Stimulated activated CD8-positive, alpha-beta memory T cell treated with anti-CD3 and anti-CD28 coated beads, Interleukin-2, amount 100 ng/mL, for 1 hour (primary cell): ENCODE measurements at places on chromosomes 7 and 10.

DNA sequence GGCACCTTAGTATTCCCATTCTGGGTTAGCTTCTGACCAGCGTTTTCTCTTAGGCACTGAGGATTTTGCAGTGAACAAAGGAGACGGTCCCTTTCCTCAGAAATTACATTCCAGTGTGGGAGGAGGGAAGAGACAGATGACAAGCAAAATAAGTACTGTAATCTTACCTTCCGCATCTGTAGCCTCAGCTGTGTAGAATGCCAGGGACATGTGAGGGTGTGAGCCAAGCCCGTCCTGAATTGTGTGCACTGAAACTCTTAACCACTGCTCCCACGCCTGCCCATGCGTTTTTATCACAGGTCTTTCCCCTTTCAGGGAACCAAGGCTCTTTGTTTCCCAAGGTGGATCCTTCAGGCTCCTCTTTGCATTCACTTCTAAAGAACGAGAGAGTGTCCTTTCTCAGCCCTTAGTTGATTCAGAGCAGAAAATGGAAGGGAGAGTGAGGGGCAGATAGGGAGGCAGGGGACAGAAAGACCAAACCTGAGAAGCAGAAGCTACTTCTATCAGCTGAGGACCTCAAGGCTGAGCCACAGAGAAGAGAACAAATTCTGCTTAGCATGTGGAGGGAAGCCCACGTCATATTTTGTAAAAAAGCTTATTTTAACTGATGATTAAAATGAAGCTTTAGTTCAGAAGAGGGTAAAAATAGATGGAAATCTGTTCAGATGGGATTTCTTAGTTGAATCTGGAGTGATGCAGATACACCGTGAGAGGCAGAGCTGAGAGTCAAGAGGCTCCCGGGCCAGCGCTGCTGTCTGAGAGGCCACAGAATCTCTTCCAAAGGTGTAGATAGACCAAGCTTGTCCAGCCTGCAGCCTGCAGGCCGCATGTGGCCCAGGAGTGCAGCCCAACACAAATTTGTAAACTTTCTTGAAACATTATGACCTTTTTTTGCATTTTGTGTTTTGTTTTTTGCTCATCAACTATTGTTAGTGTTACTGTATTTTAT lies 122.5 kb downstream of the CCNY start:
- DNase-seq = no peak

DNA sequence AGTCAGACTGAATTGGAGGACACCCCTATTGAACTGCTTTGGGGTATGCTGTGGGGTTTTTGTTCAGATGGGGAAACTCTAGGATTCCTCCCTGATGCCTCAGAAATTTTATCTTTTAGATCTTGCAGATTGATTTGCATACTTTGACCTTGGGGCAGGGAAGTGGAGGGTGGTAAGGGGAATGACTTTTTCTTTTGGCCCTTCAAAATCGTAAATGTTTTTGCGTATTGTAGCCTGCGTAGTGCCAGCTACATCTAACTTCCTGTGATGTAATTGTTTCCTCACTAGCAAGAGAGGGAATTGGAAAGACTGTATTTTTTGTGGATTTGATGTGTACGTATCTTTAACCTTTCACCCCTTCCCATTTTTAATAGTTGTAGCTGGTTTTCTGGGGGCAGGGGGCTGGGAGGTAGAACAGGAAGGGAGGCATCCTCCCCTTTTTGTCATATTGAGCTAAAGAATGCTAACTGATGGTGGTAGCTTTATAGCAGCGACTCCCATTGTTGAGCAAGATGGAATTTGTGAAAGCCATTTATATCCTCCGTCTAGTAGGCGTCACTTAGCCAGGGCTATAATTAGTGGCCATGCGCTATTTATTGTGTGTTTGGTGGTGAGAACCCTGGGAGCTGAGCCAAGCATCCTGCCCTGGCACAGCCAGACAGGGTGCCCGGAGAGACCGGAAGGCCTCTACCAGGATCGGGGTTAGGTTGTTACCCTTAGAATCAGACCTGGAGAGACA lies 11.3 kb downstream of the DUSP5 start:
- DNase-seq = no peak

DNA sequence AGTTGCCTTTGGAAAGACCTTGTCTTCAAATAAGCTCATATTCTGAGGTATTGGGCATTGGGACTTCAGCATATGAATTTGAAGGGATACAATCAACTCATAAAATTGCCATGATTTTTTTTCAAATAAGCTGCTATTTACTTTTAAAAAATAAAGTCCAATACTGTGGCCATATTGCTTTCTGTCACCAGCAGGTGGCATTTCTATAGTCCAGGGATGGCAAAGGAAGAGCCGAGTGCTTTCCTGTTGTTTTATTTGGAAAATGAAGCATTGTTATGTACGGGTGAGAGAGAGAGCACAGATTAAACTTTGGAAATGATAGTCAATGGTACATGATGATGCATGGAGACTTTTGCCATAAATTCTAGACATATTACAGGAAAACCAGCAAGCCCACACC lies 104.1 kb upstream of the DPP6 start:
- no peak for DNase-seq

DNA sequence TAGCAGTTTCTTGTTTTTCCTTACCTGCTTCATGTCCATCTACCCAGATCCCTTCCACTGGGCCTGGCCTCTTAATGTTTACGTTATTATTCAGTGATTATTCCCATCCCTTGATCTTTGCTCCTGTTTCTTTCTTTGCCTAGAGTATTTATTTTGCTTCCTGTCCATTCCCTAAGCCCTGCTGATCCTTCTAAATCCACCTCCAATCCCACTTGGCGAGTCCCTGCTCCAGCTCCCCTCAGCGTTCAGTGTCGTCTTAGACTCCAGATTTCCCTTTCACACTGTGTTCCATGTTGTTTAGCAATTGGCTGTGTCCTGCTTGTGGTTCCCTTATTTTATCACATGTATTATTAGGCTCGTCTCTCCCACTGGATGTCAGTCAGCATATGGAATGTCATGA lies 7.3 kb downstream of the PPP2R2D start:
- no peak for DNase-seq

- no peak for DNase-seq
Measured at GRCh38 chr7:98240961-98241673, 10.9 kb downstream of the TECPR1 start.

- DNase-seq = no peak
Measured at GRCh38 chr7:155343661-155344121, 46.0 kb downstream of the INSIG1 start.

DNA sequence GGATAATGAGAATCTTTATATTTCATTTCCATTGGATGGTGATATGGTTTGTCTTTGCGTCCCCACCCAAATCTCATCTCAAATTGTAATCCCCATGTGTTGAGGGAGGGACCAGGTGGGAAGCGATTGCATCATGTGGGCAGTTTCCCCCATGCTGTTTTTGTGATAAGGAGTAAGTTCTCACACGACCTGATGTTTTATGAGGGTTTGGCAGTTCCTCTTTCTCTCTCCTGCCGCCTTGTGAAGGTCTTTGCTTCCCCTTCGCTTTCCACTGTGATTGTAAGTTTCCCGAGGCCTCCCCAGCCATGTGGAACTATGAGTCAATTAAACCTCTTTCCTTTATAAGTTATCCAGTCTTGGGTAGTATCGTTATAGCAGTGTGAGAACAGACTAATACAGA lies 59.4 kb downstream of the MTPN start:
- no peak for DNase-seq

DNA sequence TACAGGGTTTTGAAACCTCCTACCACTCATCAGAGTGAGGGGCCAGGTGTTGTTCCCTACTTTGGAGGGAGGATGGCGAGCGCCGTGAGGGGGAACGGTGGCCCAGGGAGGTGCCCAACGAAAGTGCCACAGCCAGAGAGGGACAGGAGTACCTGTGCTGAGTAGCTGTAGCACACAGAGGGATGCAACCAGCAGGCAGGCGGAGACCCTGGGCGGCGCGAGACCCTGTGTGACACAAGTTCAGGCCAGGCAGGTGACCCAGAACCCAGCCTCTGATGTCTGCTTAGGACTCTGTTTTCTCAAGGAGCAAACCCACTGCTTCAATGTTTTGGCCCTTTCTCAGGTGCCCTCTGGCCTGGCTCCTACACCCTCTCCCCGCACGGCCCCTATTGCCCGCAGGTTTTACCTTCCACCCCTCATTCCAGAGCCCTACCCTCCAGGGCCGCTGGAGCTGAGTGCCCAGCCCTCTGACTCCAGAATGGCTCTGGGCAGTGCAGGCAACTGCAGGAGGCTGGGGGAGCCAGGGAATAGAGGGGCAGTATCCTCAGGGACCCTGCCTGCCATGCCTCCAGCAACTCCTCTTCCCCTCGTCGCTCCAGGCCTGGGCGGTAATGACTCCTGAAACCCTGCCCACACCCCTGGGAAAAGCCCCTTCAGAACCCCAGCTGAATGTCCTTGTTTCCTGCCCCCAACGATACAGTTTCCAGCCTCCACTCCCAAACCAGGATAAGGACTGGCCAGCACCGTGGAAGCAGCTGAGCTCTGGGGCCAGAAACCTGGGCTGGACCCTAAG lies 164.1 kb upstream of the RHEB start:
- DNase-seq = no peak

DNA sequence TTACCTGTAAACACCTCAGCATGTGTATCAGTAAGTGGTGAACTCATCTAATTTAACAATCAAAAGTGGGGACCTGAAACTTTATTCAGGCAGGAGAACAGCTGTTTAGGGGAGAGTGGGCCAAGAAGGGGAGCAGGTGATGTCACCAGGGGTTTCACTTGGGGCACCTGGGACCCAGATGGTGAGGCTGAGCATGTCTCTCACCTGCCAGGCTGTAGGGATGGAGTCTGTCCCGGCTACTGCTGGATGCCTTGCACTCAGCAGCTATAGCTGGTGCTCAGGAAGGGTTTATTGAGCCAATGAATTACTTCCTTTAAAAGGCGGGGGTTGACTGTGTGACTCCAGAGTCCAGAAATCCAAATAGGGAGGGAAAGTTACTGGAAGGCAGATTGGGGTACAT lies 23.0 kb downstream of the CDH23 start:
- DNase-seq = no peak

- no peak for DNase-seq
Measured at GRCh38 chr7:26190417-26190869, 10.1 kb downstream of the HNRNPA2B1 start.

DNA sequence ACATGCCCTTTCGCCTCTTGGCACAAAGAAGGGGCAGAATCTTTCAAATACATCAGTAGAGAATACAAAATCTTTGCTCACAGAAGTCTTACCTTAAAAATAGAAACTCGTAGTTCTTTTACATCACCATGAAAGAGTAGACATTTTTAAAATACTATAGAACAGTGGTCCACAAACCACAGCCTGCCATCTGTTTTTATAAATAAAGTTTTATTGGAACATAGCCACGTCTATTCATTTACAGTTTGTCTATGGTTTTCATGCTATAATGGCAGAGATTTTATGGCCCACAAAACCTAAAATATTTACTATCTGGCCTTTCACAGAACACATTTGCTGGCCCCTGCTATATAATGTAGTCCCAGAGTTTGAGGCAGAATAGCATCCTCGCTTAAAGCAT lies 46.1 kb upstream of the CABCOCO1 start:
- no peak for DNase-seq

DNA sequence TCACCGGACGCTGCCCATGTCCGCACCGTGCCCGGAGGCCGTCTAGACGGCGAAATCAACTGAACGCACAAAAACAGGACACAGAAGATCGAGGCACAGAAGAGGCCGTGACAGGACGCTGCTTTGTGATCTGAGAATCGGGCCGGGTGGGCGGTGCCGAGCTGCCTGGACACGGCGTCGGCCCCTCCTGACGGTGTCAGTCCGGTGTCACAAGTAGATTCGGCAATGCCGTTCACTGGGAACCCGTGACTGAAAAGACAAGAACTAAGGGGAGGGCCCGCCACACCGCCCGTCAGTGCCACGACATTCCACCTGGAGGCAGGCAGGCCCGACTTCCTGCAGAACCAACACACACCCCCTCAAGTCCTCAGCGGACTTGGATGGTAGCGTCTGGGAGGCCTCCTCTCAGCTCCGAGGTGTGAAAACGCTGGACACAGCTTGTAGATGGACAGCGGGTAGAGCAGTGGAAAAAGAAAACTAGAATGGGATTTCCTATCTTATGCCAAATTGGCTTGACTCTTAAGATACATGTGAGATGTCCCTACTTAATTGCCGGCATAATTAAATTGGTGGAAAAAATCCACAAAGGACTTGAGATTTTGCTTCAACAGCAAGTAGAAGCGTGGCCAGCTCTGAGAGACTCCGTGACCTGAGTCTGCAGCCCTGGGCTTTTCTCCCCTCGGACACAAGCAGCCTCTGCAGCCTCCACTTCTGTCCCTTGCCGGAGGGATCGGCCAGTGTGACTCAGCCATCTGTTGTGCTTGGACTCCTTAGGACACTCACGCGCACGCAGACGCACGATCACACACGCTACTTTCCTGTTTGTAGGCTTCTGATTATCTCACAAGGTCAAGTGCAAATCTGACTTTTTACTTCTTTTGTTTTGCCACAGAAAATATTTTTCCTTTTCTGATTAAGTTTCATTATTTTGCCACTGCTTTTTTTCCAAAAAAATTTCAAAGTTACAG lies 269.0 kb downstream of the DIP2C start:
- DNase-seq = no peak

- no peak for DNase-seq
Measured at GRCh38 chr7:157574120-157574825, 237.5 kb downstream of the DNAJB6 start.

DNA sequence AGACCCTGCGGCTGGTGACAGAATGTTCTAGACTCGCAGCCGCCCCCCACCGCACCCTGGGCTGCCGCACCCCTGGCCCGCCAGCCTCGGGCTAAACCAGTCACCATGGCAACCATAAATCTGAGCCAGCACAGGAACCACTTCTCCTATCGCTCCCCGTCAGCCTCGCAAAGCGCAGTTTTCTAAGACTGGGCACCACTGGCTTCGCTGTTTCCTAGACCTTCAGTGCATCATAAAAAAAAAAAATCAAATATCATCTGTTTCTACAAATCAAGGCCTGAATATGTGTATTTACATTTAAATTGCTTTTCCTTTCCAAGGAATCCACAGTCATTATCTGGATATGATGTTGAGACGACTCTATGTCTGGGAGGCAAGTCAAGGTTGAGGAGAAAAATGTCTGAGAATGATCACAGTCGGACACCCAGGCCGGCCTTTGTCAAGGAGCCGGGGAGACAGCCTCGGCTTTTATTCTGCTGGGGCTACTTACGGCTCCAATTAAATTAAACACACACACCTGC lies 99.9 kb downstream of the PTPRN2 start:
- DNase-seq = no peak

DNA sequence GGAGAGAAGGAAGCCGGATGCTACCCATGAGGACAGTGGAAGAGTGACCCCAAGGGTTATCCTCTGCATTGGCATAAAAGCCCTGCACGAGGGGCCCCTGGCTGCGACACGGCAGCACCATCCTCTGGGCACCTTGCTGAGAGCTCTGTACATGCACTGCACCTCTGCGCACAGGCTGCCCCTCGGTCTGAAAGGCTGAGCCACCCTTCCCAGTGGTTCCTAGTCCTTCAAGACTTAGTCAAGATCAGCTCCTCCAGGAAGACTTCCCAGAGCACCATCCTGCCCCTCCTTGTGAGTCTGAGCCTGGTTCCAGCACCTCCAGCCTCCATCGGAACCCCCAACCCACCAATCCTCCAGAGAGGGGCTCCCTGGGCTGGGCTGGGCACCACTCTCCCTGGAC lies 37.9 kb upstream of the CNPY1 start:
- no peak for DNase-seq
